ENCODE measurements at places on chromosomes 16 and 17.

DNA sequence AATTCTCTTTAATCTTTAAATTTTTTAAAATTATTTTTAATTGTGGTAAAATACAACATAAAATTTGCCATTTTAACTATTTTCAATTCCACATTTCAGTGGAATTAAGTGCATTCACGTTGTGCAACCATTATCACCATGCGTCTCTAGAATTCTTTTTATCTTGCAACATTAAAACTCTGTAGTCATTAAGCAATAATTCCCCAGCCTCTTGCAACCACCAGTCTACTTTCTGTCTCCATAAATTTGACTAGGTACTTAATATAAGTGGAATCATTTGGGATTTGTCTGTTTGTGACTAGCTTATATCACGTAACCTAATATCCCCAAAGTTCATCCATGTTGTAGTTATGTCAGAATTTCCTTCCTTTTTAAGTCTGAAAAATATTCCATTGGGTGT is 79.1 kb downstream of the TAOK1 start:
- DNase-seq, result no peak

DNA sequence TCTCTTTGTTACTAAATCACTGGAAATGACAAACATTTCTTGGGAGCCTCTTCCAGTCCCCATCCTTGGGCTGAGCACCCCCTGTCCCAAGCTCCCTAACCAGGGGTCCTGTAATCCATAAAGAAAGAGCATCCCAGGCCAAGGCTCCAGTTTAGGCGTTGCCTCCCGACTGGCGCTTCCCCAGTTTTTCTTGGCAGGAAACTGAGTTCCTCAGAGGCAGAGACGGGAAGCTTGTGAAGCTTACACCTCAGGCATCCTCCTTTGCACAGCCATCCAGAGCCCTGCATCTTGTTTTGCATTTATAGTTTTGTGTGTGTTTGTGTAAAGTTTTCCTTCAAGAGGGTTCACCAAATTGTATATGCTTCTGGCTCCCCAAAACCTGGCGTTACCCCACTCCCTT is 7.1 kb downstream of the COPZ2 start:
- DNase-seq, result no peak

- no peak for DNase-seq
Observed at GRCh38 chr17:12097326-12097725, 76.6 kb downstream of the MAP2K4 start.

DNA sequence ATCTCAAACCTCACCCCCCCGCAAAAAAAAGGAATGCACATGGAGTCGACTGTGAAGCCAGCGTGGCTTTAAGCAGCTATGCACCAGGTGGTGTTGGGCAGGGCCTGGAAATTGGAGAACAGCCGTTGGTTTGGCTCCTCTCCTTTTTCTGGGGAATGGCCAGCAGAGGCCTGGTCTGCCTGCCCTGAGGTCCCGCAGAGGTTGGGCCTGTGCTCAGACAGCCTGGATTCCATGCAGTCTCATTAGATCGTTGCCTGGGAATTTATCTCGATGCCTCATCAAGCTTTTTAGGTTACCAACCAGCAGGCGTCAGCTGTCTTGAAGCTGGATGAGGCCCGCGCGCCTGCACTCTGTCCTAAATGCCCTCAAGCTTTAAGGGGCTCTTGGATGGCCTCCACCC is 9.8 kb downstream of the SLC12A3 start:
- DNase-seq, result no peak

GRCh38 chr16:28603381-28604185 is 6.3 kb downstream of the SULT1A1 start:
- DNase-seq, result no peak

DNA sequence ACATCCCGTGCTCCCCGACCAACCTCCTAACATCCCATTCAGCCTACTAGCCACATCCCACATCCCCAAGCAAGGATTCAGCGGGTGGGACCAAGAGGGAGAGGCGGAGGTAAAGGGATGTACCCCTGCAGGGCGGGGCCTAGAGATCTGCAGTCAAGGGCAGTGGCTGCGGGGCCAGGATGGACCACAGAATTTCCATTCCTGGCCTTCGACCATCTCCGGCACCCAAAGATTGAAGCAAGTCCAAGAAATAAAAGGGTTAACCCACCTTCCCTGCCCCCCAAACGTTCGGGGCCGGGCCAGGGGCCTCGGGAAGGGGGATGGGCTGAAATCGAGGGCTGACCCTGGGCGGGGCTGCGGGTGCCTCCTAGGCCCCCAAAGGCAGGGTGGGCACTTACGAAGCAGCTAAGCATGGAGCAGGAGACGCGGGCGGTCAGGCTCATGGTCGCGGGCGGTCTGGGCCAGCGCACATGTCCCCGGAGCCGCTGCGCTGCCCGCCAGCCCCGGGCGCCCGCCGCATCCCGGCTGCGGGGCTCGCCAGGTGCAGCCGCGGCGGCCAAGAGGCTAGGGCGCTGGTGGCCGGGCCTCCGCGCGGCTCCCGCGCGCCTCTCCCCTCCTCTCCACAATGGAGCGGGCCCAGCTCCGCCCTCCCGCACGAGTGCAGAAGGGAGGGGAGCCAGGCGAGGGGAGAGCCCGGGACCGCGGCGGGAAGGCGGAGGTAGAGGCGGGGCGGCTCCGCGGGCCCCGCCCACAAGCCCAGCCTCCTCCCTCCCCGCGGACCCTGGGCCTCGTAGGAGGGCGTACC is at the start of gene MTMR4:
Gene MTMR4 (minus strand): TSS at position 674 of the 805 bp plus-strand sequence. CDS start 231 bp downstream, at position 443.
- peak; percentile 88 for DNase-seq

GRCh38 chr17:45828582-45829133 is 16.0 kb upstream of the SPPL2C start:
- DNase-seq, result peak; percentile 77

- DNase-seq, result no peak
Observed at GRCh38 chr17:69497161-69497560, 82.7 kb downstream of the MAP2K6 start.
